ENCODE measurements at places on chromosomes 6 and 20. TPM values are rescaled to one million over a fixed set of nuclear protein-coding genes. Genes with fewer than 3 reads are reported as not detected.

The ABRACL gene
- 36.2 TPM for total RNA-seq

The WFDC9 gene
- total RNA-seq, result not detected

The PPIL6 gene
- total RNA-seq, result 0.29 TPM

The HLA-G gene
- not detected for total RNA-seq

The IMPG1 gene
- total RNA-seq, result not detected

The APOBEC2 gene
- not detected for total RNA-seq

The FNDC11 gene
- not detected for total RNA-seq

The DYNLT2 gene
- 0.68 TPM for total RNA-seq

The HMGA1 gene
- total RNA-seq, result 31.7 TPM

The SRSF12 gene
- 2.8 TPM for total RNA-seq

The UBE2J1 gene
- 45.5 TPM for total RNA-seq

The PHACTR1 gene
- total RNA-seq, result not detected

The GJA1 gene
- total RNA-seq, result 164 TPM

The CST3 gene
- total RNA-seq, result 196 TPM

The CGAS gene
- total RNA-seq, result 0.05 TPM

All from SJSA1 (cell line).